ENCODE measurements at places on chromosomes 1 and 21.
A peak's percentile ranks its signal among the peaks of the same experiment; 100 is the strongest.

DNA sequence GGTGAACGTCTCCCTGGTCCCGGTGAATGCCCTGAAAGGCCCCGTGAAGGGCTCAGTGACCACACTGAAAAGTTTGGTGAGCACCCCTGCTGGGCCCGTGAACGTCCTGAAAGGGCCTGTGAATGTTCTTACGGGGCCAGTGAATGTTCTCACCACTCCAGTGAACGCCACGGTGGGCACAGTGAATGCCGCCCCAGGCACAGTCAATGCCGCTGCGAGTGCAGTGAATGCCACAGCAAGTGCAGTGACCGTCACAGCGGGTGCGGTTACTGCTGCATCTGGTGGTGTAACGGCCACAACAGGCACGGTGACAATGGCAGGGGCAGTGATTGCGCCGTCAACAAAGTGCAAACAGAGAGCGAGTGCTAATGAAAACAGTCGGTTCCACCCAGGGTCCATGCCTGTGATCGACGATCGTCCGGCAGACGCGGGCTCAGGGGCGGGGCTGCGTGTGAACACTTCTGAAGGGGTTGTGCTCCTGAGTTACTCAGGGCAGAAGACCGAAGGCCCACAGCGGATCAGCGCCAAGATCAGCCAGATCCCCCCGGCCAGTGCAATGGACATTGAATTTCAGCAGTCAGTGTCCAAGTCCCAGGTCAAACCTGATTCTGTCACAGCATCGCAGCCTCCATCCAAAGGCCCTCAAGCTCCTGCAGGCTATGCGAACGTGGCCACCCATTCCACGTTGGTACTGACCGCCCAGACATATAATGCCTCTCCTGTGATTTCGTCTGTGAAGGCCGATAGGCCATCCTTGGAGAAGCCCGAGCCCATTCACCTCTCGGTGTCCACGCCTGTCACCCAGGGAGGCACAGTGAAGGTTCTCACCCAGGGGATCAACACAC lies 41.5 kb downstream of the ZBTB17 start:
- no peak for DNase-seq

- peak; percentile 55 for DNase-seq
Observed at GRCh38 chr1:207810173-207810572, 58.3 kb downstream of the CD46 start.

DNA sequence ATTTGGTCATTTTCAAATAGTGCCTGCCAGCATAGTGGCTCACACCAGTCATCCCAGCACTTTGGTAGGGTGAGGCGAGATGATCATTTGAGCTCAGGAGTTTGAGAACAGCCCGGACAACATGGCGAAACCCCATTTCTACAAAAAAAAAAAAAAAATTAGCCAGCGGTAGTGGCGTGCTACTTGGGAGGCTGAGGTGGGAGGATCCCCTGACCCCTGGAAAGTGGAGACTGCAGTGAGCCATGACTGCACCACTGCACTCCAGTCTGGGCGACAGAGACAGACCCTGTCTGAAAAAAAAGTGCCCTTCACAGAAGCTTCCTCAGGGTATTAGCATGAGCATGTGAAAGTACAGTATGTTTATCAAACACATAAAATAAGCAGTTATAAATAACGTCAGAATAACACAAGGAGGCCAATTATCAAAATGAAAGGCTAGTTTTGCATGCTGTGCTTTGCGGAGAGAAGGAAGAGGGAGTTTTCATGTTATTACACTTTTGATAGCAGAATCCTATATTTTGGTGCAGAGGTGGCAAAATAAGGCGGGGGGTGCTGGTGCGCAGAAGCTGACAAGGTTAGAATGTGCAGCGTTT lies 781 bp upstream of the METTL13 start:
- no peak for DNase-seq

DNA sequence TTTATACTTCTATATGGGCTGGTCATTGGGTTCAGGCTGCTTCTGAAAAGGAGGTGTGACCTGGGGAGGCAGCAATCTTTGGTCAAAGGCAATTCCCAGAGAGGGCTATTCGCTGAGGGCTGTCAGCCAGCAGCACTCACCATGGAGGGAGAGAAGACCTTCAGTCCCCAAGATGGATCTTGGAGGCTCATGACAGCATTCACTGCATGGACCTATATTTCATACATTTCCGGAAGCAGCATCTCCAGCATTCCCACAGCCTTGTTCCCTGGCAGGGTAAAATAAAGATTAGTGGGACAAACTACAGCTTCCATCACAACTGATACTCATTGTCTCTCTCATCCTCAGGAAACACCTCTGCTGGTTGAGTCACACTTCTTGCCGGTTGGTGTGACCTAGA lies 146.6 kb downstream of the CNIH3 start:
- no peak for DNase-seq

DNA sequence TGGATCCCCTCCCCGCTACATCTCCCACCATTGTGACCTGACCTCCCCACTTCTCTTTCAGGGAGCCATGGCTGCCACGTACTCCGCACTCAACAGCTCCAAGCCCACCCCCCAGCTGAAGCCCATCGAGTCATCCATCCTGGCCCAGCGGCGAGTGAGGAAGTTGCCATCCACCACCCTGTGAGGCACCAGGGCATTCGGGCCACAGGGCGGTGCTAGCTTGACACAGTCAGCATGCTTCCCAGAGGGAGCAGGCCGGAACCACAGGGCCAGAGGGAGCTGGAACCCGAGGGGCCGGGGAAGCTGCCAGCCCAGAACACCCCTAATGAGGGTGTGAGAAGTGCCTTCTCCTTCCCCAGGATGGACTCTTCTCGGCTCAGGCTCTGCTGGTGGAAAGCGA lies 44.5 kb downstream of the RPS6KA1 start:
- no peak for DNase-seq

DNA sequence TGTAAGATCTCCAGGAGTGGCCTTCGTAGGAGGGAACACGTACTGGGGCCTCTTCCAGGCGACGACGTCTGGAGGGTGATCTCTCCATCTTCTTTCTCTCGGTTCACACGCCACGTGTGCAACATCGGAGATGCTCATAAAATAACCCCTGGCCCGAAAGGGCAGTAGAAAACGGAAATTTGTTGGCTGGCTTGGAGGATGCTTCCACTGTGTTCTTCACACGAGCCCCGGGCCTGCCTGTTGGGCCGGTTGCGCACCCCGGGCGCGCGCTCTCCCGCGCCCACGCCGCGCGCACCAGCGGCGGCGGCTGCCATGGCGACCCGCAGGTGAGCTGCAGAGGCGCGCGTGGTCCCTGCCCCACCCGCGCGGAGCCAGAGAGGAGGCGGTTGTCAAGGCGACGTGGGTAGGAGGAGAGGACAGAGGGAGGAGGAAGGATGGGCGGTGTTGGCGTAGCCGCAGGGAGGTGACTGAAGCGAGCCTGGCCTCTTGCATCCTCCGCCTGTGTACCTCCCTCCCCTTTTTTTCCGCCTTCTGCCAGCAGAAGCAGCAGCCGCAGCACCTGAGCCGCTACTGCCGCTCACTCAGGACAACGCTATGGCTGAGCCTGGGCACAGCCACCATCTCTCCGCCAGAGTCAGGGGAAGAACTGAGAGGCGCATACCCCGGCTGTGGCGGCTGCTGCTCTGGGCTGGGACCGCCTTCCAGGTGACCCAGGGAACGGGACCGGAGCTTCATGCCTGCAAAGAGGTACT lies at the start of gene ELAPOR1:
TSS of gene ELAPOR1 (plus strand) at position 526 of the 752 bp plus-strand sequence. CDS start at position 595, 69 bp downstream.
- peak; percentile 66 for DNase-seq

- DNase-seq: peak; percentile 35
Observed at GRCh38 chr21:35048183-35048601, 910 bp downstream of the RUNX1 start.

GRCh38 chr1:226886122-226886901 lies 15.9 kb downstream of the PSEN2 start:
- no peak for DNase-seq

- no peak for DNase-seq
Observed at GRCh38 chr1:30747033-30748008, 10.3 kb downstream of the LAPTM5 start.

DNA sequence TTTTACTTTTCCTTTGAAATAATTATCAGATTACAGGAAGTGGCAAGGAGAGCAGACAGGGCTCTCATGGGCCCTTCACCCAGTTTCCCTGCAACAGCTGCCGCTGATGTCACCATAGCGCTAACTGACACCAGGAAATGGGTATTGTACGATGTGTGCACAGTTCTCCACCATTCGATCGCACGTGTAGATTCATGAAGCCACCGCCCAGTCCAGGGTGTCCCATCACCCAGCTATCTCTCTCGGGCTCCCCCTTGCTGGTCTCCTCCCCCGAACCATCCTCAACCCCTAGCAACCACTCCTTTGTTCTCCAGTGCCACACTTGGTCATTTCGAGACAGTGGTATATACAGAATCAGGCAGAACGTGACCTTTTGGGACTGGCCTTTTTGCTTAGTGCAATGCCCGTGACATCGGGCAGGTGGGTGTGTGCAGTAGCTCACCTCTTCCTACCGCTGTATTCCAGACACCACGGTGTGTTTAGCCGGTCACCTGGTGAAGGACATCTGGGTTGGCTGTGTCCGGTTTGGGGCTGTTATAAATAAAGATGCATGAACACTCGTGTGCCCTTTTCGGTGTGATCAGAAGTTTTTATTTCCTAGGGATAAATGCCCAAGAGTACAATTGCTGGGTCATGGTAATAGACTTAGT lies 118.4 kb downstream of the CRYAA start:
- DNase-seq: no peak

- DNase-seq: peak; percentile 59
Observed at GRCh38 chr1:183097438-183098051, 74.3 kb downstream of the LAMC1 start.

GRCh38 chr1:223878598-223879325 lies 33.0 kb upstream of the TP53BP2 start:
- DNase-seq: no peak

DNA sequence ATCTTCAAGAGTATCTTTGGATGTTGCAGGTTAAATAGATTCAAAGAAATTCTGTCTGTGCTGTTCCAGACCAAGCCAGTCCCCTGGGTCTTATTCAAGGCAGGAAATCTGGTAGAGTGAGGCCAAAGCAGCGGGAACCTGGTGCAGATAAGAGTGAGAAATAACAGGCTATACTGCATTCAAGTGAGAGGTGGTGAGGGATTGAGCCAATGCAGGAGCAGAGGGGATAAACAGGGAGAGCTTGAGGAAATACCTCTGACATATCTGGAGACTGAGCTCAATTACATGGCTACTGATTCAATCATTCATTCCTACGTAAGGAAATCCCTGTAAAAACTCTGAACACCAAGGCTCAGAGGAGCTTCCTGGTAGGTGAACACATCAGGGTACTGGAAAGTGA lies 17.2 kb upstream of the PSMA5 start:
- no peak for DNase-seq

DNA sequence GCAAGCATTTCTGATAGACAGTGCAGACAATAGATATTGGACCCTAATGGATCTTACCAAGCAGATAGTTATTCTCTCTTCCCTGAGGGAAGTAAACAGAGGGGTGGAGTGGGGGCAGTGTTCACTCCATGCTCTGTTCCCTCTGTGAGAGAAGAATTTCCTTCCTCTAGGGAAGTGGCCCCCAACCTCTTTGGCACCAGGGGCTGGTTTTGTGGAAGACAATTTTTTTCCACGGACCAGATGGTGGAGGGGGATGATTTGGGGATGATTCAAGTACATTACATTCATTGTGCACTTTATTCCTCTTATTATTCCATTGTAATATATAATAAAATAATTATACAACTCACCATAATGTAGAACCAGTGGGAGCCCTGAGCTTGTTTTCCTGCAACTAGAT lies 459.9 kb downstream of the ADGRL2 start:
- DNase-seq: no peak

DNA sequence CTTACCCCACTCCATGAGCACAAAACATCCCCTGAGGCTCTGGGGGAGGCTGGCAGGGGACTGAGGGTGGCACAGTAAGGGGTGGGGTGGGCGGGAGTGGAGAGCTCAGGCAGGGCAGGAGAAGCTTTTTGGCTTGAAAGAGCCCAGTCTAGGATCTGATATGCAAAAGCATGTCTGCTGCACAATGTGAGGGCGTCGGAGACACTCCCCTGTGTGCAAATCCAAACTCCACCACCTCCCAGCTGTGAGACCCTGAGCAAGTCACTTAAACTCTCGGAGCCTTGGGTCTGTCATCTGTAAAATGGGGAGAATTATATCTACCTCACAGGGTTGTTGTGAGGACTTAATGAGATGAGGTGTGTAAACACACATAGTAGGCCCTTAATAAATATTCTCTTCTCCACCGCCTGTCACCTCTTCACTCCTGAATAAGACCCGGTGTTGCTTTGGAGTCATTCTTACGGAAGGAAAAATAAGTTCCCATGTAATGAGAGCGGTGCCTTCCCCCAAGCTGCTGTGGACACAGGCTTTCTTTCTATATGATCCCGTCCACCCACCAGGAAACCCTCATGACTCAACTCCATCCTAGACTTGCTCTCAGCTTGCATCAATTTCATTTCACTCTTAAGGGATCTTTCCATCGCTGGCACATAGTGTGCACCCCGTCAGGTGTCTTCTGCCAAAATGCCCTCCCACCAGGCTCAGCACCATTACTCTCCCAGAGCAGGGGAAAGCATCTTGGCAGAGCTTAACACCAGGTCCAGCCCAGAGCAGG lies 12.5 kb downstream of the KCNN3 start:
- DNase-seq: no peak

DNA sequence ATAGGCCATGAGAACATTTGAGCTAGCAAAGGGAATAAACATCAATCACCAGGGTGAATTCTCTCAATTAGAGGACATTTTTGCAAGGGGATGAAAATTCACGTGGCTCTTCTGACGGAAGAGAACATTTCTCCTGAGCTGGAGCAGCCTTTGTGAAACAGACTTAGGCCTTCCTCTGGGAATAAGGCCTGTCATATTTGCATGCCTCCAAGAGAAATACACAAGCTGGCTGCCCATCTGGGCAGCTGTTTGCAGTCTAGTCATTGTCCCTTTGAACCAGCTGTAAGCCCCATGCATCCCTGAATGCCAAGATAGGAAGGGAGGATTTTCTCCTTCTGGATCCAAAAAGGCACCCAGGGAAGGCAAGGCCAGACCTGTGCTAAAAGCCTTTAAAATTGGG lies 5.5 kb downstream of the LEMD1 start:
- no peak for DNase-seq

- no peak for DNase-seq
Observed at GRCh38 chr1:180221462-180221861, 8.6 kb upstream of the LHX4 start.

GRCh38 chr21:19908390-19908789 lies 1089.8 kb upstream of the NCAM2 start:
- DNase-seq: no peak

DNA sequence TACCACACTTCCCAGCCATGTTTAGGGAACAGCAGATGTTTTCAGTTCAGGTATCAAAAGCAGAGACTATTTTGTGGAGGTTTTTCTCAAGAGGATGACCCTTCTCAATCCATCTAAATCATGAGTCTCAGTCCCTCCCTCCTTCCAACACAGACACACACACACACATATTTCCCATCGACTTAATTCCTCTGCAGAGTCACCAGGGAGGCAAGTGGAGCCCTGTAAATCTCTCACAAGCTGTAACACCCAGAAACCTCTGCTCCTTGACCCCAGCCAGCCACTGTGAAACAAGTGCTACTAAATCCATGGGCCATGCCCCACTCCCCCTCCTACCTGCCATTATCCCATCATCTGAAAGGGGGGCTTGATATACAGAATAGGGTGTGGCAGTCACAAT lies 10.6 kb upstream of the KCND3 start:
- no peak for DNase-seq
